Kidney epithelial cell (primary cell): ENCODE measurements at places on chromosomes 5 and 9. TPM values are rescaled to one million over a fixed set of nuclear protein-coding genes. Genes with fewer than 3 reads are reported as not detected.
A peak's percentile ranks its signal among the peaks of the same experiment; 100 is the strongest.

The COL5A1 gene
- 87.7 and 92.6 TPM in 2 replicates for total RNA-seq

The RMRP gene
- total RNA-seq = 1,522 and 7,636 TPM in 2 replicates

The SLC6A18 gene
- total RNA-seq = not detected in 2 replicates

The SLC25A48 gene
- not detected in 2 replicates for total RNA-seq

The XRCC4 gene
- total RNA-seq = 7.6 and 7.8 TPM in 2 replicates

The SPATA31A3 gene
- total RNA-seq = not detected in 2 replicates

The KIF24 gene
- total RNA-seq = 1.0 and 1.2 TPM in 2 replicates

The OTP gene
- total RNA-seq = not detected in 2 replicates

The PRDM9 gene
- 0.07 TPM in 1 of 2 replicates, not detected in the other for total RNA-seq

The IL9 gene
- not detected in 2 replicates for total RNA-seq

The KCNT1 gene
- total RNA-seq = not detected in 2 replicates

DNA sequence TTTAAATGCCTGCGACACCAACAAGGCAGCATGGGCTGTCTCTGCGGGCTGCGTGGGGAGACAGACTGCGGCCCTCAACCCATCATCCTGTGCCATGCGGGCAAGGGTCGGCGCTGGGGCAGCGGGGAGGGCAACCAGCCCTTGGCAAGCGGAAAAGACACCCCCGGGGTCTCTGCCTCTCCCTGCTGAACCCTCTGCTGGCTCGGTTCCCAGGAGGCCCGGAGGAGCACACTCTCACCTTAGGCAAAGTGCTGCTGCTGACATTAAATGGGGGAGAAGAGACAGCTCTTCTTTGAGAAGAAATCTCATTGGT is 129.6 kb upstream of the PPP1R26 start:
- DNase-seq = no peak

- DNase-seq = no peak
Measured at GRCh38 chr9:126666155-126666803, 52.6 kb downstream of the LMX1B start.

DNA sequence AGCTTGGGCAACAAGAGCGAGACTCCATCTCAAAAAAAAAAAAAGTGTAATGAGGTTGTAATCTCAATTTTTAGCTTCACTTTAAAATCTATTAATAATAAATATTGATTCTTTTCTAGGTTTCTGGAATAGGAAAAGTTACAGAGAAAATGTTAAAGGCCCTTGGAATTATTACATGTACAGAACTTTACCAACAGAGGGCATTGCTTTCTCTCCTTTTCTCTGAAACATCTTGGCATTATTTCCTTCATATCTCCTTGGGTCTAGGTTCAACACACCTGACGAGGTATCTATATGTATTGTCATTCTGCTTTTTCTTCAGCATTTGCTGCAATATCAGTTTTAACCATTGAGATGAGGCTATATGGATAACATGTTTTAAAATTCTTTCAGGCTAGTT is 26.6 kb upstream of the ANKDD1B start:
- DNase-seq = no peak

GRCh38 chr5:174901336-174901735 is 177.0 kb downstream of the MSX2 start:
- no peak for DNase-seq

DNA sequence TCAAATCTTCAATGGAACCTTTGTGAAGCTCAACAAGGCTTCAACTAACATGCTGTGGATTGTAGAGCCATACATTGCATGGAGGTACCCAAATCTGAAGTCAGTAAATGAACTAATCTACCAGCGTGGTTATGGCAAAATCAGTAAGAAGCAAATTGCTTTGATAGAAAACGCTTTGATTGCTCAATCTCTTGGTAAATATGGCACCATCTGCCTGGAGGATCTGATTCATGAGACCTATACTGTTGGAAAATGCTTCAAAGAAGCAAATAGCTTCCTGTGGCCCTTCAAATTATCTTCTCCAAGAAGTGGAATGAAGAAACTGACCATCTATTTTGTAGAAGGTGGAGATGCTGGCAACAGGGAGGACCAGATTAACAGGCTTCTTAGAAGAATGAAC is 54.7 kb upstream of the TTC39B start:
- DNase-seq = no peak

- peak; percentile 86 for DNase-seq
Measured at GRCh38 chr5:59786334-59786805, 107.2 kb downstream of the PDE4D start.

GRCh38 chr9:86281593-86282076 is 703 bp downstream of the ISCA1 start:
- DNase-seq = no peak

DNA sequence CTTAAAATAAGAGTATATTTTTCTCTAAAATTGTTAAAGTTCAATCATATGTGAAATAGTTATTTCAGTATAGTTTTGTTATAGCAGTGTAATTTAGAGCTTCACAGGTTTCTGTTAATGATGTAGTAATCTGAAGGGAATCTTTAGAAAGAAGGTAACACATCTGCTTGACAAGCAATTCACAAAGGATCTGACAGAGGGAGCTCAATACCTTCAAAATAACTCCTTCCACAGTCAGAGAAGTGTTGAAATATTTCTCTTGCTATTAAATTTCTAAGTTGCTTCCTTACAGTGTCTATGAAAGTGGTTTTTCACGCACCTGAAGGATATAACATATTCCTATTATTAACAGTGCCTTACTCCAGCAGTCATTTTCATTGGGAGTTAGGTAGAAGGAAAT is 44.9 kb downstream of the SLC25A51 start:
- DNase-seq = no peak

- no peak for DNase-seq
Measured at GRCh38 chr9:129125478-129125877, 14.3 kb downstream of the PTPA start.

GRCh38 chr5:20368571-20369517 is 380.8 kb upstream of the CDH18 start:
- DNase-seq = no peak

- DNase-seq = no peak
Measured at GRCh38 chr9:131296906-131297500, 7.5 kb downstream of the PLPP7 start.

GRCh38 chr5:147882586-147883313 is 4.2 kb downstream of the SCGB3A2 start:
- DNase-seq = no peak

DNA sequence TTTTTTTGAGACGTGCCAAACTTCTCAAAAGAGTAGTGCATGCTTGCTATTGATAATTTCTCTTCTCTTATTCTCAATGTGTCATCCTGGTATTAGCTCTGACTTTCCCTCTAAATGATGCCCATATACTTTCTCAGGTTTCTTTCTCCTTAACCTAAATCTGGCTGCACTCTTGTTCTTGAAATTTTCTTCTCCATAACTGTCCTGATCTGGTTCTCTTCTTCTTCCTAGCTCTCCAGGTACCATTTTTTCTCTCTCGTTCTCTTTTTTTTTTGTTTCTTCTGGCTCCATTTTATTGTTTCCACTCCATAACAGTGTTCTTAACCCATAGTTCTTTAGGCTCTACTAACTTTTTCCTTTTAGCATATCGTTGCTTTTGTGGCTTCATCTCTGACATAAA is 47.9 kb downstream of the ACTBL2 start:
- no peak for DNase-seq

DNA sequence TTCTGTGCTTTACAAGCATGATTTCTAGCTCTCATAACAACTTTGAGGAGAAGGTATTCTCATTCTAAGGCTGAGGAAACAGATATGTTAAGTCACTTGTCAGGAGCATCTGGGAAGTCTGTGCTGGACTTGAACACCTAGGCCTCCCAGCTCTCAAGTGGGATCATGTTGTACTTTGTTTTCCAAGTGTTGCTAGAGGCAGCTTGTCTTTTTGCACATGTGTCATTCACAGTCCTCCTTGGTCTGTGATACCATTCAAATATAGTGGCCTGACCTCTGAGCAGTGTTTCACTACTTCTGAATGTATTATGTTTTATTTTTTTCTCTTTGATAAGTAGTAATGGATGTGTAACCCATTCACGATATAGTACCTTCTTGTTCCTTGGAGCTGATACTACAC is 21.2 kb downstream of the ZSWIM6 start:
- DNase-seq = no peak

DNA sequence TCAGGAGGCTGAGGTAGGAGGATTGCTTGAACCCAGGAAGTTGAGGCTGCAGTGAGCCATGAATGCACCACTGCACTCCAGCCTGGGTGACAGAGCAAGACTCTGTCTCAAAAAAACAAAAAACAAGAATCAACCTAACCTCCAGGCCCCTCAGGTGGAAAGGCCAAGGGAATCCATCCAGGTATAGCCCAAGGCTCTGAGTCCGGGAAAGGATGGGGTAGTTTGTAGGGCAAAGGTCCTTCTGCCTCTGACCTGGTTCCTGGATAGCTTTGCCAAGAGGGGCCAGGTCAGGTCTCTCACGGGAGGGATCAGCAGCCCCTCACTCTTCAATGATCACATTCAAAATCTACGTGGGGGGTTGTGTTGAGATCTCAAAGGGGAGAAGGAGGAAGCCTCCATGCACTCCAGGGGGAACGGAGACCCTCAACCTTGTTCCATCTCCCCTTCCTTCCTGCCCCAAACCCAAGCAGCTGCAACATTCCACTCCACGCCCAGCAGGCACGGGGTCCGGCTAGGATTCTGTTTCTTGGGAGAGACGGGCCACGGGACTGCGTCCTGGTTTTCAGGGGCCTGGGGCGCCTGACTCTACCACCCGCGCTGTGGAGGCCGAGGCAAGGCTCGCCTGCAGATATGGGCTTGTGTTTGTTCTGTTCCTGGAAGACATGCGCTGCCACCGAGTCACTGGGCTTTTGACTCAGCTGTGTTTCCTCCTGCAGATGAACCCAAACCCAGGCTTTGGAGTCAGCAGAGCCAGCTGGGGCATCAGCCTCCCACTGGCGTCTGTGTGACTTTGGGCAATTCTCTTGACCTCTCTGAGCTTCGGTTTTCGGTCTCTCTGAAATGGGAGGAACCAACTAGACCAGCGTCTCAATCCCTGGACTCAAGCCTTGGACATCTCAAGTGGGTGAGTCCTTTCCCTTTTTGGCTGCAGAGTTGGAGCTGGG is 35.5 kb downstream of the PLPP7 start:
- no peak for DNase-seq

- DNase-seq = no peak
Measured at GRCh38 chr9:4553951-4554381, 63.7 kb downstream of the SLC1A1 start.

DNA sequence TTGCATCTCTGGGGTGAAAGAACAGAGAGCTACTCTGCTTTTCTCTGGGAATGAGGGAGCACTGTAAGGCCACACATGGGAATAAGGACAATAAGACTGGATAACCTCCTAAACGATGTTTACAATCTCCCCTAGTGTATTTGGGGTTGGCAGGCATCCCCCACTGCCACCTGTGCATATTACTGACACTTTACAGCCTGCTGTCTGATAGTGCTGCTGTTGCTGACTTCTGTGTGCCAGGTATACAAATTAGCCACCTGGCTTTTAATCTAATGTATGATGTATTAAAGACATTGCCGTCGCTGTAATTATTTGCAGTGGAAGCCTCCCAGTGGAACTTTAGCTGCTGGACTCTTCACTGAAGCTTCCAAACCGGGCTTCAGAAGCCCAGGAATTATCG is 4.4 kb upstream of the SHISAL2B start:
- DNase-seq = no peak

DNA sequence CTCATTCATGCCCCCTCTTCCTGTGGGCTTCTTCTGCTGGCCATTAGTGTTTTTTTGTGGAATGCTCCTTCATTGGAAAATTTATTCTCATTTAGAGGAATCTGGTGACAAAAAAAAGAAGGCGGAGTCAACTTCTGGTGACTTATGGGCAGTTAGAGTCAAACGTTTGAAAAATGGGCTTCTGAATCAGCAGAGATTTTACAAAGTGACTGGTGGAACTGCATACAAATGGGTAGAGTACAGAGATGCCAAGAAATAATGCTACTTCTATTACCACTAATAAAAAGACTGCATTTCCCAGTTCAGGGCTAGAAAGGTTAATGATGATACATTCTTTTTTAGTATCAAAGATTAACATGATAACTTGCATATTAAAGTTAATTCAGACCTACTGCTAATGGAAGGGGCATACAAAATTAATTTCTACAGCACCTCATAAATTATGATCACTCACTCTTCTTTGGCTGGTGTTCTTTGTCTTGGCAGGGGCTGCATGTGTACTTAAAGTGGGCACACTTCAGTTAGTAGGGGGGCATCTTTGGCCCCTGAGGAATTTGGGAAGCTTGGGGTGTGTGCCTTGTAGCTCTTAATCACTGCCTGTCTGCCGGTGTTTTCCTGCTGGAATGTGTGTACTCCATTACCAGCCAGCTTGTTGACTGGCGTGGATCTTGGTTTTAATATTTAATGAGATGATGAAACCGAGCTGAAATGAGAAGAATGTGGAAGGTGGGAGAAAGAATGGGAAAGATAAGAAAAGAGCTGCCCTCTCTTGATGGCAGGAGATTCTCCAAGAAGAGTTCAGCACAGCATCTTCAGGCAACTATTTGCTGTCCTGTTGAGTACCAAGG is 148.9 kb downstream of the DOCK2 start:
- DNase-seq = no peak

GRCh38 chr5:59256331-59256730 is 637.2 kb downstream of the PDE4D start:
- no peak for DNase-seq

- no peak for DNase-seq
Measured at GRCh38 chr5:191036-191948, at the start of gene LRRC14B. LRRC14B (plus strand) TSS chr5:191495; CDS start chr5:191539, 44 bp downstream.

DNA sequence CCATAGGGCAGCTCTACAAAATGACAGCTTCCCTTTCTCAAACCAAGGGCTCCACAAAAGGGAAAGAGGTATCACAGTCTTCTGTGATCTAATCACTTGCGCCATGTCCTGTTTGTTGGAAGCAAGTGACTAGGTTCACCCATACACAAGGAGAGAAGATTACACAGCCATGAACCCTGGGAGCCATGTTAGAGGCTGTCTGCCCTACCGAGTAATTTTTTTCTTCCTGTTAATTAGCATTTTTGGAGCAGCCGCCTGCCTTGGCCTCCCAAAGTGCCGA is 33.2 kb upstream of the GOLPH3 start:
- DNase-seq = no peak

GRCh38 chr9:107982745-107983144 is 493.2 kb upstream of the KLF4 start:
- no peak for DNase-seq

- peak; percentile 7 for DNase-seq
Measured at GRCh38 chr5:65512170-65512937, 30.6 kb upstream of the ADAMTS6 start.

- DNase-seq = no peak
Measured at GRCh38 chr9:123338710-123339665, 17.0 kb upstream of the CRB2 start.

DNA sequence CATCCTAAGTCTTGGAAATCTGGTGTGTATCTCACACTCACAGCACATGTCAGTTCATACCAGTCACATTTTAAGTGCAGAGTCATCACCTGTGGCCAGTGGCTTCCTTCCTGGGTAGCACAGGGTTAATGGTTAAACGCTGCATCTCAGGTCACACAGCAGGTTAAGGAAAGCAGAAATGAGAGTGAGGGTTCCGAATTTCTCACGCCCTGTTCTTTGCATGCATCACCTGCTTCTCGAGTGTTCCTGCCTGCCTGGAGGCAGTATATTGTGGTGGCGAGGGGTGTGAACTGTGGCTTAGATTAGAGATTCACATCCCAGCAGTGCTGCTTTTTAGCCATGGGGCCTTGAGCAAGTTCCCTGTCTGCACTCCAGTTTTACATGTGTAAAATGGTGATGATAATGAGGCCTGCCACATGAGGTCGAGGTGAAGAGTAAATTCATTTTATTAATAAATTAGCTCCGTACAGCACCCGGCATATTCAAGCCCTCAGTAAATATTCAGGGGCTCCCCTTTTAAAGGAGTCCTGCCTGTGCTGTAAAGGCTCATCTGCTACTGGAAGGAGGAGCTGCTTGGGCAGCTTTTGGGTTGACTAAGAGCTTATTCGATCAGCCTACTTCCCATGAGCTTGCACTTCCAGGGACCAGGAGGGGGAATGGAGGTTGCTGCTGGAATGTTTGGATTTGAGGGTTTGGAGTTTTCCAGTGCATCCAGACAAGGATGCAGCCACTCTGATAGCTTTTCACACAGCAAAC is 61.1 kb upstream of the SAP30L start:
- DNase-seq = peak; percentile 65
